ENCODE measurements at places on chromosomes 6 and 20. TPM values are rescaled to one million over a fixed set of nuclear protein-coding genes. Genes with fewer than 3 reads are reported as not detected.

CLPSL1 gene
- not detected for total RNA-seq

DNA sequence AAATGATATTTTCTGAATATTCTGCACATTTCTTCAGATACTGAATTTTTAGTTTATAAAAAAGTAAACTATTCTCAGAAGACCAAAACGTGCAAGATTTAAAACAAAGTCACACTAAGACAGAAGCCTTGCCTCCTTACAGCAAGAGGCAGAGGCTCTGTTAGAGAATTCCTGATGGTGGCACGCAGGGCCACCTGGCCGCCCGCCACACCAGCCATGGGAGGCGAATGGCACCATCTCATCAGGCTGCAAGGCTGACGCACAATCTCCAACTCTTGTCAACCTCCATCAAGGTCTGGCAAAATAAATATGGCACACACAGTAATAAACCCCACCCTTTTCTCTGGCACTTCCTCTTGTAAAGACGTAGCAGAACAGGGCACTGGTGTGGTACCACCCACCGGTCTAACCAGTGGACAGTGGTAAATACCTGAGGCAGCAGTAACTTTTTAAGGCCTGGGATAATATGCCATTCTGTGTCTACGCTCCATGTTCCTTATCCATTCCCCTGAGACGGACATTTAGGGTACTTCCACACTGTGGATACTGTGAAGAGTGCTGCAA lies 111.4 kb downstream of the WDR27 start:
- DNase-seq, result no peak

NT5DC1 gene
- 33.4 TPM for total RNA-seq

DNA sequence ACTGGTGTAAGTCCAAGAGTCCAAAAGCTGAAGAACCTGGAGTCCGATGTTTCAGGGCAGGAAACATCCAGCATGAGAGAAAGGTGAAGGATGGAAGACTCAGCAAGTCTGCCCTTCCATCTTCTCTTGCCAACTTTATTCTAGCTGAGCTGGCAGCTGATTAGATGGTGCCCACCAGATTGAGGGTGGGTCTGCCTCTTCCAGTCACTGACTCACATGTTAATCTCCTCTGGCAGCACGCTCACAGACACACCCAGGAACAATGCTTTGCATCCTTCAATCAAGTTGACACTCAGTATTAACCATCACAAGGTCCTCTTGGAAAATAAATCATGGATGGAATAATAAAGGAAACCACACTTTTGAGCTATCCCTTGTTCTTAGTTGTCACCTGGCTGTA lies 121.2 kb downstream of the MAP3K7 start:
- no peak for DNase-seq

DNA sequence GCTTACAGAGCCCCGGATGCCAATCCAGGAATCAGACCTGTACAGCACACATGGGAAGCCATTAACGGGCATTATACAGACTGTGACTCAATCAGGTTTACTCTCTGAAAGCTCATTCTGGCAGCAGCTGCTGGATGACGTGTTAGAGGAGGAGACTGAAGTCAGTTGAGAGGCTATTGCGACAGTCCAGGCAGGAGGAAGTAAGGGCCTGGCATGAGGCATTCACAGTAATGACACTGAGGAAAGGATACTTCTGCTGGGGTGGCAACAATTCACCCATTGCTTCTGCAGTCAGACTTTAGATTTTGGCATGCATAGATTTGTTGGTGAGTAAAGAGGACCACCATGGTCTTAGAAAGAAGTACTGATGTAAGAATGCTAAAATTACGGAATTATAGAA lies 151.0 kb upstream of the HEY2 start:
- no peak for DNase-seq

DNA sequence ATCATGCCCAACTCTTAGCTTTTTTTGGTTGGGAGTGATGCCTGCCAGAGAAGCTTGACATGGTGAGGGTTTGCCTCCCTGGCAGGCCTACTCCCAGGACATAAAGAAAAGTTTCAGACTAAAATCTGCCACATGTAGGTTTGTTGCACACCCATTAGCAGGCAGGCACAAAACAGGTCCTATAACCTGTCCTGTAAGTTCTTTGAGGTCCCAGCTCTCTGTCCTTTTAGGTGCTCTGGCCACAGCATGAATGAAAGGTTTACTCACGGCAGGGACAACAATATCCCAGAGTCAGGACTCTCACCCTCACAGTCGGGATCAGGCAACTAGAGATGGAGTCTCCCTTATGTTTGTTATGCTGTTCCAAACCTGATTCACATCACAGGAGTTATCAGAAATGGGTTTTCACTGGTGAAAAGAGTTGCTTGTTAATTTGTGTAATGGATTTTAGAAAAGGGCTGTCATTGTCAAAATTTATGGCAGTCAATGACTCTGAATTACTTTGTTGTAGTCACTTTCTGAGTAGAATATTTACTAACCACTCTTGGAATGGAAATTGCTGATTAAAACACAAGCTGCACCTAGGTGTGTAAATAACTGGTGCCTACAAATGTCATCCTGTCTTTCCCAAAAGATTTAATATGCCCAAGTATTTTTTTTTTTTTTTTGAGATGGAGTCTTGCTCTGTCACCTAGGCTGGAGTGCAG lies 5.8 kb upstream of the SRPK1 start:
- no peak for DNase-seq

- DNase-seq, result no peak
Observed at GRCh38 chr6:121816906-121817540, 381.6 kb downstream of the GJA1 start.

DNA sequence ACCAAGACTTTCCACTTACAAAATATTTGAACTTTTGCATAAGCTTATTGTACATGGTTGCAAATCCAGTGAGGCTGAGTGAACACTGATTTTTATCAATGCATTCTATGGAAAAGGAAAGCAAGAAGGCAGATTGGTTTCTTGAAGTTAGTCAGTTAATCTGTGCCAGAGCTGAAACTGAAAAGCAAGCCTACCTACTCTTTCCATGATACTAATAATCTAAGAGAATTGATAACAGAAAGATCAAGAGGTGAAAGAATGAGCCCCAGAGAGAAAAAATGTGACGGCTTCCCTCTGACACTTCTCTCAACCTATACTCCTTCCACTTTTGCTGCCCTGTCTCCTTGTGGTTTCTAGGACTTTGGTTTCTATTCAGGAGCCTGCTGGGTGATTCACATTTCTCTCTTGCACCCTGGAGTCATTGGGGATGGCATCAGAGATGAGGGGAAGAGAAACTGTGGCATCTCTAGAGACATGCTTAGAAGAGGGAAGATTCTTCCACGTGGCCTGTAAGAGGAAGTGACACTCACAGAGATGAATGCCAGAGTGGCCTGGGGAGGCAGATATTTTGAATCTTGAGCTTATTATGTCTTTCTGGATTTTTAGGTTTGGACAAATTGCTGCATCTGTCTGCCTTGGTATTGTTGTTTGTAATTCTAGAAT lies 158.6 kb upstream of the RIMS1 start:
- DNase-seq, result no peak

- no peak for DNase-seq
Observed at GRCh38 chr6:107353773-107354382, 105.5 kb downstream of the PDSS2 start.

DNA sequence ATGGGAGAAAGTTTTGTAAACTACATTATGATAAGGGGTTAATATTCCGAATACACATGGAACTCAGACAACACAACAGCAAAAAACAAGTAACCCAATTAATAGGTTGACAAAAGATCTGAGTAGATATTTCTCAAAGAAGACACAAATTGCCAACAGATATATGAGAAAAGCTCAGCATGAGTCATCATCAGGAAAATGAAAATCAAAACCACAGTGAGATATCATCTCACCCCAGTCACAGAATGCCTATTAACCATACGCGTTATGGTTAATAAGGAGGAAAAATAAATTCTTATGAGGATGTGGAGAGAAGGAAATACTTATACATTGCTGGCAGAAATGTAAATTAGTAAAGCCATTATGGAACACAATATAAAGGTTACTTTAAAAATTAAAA lies 695.0 kb downstream of the COL12A1 start:
- no peak for DNase-seq

- no peak for DNase-seq
Observed at GRCh38 chr20:17868151-17868550, 100.4 kb downstream of the SNX5 start.

DNA sequence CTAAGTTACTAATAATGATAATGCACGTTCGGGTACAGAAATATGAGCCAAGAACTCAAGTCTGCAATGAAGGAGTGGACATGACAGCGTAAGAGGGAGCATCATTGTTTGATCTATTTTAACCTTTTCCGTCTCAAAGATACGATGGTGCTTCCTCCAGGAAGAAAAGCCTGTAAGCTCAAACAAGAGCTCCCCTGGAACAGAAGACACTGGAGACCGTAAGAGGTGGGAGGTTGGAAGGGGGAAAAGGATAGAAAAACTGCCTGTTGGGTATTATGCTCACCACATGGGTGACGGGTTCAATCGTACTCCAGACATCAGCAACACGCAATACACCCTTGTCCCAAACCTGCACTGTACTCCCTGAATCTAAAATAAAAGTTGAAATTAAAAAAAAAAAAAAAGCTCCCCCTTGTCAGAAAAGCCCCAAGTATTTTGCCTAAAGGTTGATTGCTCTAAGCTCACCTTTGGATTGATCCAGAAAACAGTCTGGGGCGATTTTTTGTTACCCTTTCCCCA lies 180.5 kb downstream of the TRIM27 start:
- no peak for DNase-seq

- DNase-seq, result no peak
Observed at GRCh38 chr6:39452306-39453145, 130.0 kb upstream of the KCNK16 start.

- no peak for DNase-seq
Observed at GRCh38 chr6:51827580-51827979, 259.8 kb downstream of the PKHD1 start.

DNA sequence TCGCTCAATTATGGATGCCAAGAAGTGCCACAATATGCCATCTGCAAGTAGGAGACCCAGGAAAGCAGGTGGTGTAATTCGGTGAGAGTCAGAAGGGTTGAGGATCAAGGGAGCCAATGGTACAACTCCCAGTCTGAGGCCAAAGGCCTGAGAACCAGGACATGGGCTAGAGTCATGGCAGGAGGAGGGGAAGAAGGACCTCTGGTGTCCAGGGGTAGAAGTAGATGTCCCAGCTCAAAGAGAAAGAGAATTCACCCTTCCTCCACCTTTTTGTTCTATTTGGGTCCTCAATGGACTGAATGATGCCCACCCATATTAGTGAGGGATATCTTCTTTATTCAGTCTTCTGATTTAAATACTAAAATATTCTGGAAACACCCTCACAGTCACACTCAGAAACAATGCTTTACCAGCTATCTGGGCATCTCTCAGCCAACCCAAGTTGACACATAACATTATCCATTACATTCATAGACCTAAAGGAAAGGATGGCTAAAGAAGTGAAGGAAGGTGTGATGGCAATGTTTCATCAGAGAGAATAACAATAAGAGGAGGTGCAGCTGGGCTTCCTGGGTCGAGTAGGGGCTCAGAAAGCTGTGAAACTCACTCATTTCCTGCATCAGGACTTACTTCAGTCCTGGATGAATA lies 21.2 kb upstream of the HLA-DQA1 start:
- no peak for DNase-seq

DNA sequence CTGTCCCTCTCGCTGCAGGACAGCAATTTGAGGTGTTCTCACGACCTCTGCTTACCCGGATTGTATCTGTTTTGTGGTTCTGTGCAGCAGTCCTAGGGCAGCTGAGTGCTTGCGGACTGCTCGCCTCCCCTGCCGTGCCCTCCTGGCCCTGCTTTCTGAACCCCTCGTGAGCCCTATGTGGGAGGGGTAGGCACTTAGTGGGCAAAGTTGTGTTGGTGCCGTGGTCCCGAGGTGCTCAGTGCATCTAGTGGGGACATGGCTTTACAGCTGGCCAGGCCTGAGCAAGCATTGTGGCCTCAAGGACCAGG lies 5.2 kb downstream of the TMEM181 start:
- DNase-seq, result no peak

DNA sequence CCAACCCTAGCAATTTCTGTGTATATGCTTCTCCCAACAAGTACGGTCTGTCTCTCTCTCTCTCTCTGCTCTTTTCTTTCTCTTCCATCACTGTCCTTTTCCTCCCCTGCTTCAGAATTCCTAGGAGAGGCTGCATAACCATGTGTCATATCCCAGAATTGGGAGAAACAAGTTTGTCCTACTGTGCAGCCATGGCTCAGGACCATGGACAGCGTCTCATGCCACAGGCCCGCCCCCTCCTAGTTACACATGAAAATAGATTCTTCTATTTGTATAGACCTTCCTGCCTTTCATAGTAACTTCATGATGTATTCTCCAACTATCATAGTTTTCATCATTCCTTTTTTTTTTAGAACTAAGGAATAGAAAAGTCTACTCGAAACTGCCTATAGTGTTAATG lies 98.0 kb downstream of the FNDC1 start:
- no peak for DNase-seq

DNA sequence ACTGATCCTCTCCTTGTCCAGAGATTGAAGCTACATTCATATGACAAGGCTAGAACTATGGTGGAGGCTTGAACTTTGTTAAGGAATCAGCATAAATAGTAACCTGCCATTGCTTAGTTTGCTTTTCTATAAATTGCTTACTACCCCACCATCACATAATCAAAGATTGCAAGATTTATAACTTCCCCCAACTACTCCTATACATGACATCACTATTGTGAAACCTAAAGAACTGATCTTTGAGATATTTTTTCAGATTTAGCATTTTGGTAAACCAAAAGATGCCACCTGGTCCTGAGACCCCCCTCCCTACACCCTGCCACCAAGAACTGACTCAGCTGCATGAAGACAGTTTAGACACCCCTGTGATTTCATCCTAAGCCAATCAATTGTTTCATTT lies 385.3 kb downstream of the CDC5L start:
- no peak for DNase-seq

OR2B6 gene
- not detected for total RNA-seq

DNA sequence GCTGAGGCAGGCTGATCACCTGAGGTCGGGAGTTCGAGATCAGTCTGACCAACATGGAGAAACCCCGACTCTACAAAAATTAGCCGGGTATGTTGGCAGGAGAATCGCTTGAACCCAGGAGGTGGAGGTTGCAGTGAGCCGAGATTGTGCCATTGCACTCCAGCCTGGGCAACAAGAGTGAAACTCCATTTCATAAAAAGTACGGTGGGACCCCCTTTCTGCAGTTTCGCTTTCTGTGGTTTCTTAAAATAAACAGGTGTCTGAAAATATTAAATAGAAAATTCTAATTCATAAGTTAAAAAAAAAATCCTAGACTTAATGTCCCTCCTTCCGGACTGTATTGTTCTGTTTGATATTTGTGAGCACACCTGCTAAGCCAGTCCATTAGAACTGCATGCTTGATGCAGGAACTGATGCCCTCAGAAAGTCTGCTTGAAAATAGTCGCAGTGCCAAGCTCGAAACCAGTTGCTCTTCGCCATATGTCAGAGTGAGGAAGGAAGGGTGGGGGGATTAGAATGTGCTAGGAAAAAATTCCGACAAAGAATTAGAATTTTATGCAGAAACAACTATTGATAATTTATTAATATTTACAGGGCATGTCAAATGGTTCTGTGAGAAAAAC lies 85.9 kb downstream of the JARID2 start:
- DNase-seq, result no peak
